ENCODE measurements at places on chromosomes 12 and 14.

GRCh38 chr12:18045446-18045992 lies 44.5 kb downstream of the RERGL start:
- no peak for DNase-seq

DNA sequence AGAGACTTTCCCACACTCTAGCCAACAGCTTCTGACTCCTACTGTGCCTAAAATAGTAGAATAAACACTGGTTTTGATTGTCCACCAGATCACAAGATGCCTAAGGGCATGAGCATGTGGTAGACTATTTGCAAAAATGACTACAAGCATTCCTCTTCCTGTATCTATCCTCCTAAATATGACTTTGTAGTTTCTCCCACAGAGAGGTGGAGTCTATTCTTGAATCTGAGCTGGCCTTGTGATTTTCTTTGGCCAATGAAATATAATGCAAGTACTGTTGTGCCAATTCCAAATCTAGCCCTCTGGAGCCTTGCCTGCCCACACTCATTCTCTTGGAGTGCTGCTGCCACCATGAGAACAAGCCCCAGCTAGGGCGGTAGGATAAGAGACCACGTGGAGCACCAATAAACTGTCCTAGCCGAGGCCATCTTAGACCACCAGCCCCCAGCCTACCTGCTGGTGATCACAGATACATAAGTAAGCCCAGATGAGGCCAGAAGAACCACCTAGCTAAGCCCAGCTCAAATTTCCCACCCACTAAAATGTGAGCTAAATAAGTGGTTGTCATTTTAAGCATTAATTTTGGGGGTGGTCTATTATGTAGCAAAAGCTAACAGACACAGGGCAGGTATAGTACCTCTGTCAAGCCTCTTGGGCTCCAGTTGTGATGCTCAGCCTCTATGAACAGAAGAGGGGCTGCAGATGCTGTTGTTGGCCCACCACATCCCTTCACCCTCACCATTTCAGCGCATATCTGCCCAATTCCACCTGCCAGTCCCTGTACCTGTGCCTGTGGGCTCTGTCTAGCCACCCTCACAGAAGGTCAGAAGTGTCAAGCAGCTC lies 17.9 kb downstream of the ZFP36L1 start:
- no peak for DNase-seq

DNA sequence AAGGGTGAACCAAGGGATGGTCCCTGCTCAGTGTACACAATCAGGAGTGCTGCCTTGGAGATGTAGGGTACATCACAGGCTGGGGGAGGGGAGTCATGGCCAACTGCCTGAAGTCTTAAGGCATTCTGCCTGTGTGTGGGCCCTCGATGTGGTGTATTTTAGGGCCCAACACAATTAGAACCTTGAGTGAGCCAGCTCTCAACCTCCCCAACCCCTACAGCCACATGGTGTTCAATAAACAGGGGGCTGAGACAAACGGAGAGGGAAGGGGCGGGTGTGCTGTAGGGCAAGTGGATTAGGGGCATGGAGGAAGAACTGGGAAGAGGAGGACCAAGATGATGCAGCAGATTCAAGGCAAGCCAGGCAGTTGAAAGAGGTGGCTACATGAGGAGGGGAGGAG lies 8.6 kb upstream of the CHD4 start:
- DNase-seq: no peak

- no peak for DNase-seq
These were observed 7.3 kb downstream of the YEATS4 start for GRCh38 chr12:69366796-69367195.

GRCh38 chr14:53638966-53639365 lies 317.7 kb downstream of the BMP4 start:
- no peak for DNase-seq

DNA sequence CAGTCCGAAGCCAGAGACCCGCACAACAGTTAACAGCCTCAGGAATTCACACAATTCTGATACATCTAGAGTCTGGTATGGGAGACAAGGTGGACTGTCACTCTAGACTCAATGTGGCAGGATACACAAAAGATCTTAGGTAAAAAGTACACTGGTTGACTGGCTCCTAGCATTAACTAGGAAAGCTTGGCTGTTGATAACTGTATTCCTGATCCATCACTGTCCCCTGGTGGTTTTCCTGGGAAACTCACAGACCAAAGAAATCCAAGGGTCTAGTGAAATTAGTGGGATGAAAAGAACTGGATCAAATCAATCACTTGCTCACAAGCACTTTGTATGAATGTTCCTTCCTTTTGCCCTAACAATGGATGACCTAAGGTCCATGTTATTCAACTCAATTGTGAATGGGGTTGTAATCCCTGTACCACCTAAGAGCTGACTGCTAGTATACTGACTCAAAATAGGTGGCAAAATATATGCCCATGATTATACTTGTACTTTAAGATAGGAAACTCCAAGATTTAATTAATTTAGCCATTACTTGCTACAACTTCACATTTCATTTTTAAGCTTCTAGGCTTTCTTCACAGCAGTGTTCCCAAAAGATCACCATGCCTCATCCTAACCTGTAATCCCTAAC lies 14.0 kb downstream of the NPC2 start:
- no peak for DNase-seq

DNA sequence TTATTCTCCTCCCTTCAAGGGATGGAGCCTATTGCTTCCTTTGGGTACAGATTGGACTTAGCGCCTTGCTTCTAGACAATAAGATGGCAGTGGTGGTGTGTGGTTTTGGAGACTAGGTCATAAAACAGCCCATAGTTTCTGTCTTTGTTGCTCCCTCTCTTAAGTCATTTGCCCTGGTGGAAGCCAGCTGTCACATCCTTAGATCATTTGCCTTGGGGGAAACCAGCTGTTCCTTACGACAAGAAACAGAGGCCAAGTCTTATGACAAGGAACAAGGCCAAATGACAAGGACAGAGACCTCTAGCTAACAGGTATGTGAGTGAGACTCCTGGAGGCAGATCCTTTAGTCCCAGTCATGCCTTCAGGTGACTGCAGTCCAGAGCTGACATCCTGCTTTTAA lies 9.2 kb upstream of the PALS1 start:
- no peak for DNase-seq

- DNase-seq: no peak
These were observed 143.5 kb upstream of the EGLN3 start for GRCh38 chr14:34094384-34094783.

- DNase-seq: no peak
These were observed 985.4 kb downstream of the TMEM121 start for GRCh38 chr14:106511800-106512198.

DNA sequence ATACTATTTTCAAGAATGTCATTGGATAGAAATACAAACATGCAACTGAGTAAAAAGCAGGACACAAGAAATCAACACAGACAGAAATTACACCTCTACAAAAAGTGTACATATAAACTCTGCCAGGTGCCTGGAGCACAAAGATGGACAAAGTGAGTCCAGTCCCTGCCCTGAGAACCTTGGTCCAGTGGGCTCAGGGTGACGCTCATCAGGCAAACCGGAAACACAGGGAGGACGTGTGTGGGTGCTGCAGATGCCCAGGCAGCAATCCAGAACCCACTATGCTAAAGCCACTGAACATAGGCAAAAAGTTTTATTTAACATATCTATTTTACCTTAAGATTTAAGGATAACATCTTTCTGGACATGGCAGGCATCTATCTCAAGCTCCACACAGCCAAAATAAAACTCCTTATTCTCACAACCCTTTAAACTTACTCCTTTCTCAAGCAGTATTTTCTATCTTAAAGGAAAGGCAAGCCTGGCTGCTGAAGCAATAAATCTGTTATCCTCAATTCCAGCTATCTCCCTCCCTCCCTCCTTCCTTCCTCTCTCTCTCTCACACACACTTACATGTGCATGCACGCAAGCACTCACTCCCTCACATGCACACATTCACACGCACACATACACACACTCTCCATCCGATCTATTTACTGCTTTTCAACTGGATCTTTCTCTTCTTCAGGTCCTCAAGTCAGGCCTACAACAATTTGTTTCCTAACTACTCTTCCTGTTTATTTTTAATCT lies 10.2 kb downstream of the PPP1R13B start:
- DNase-seq: no peak

- DNase-seq: no peak
These were observed 416.1 kb downstream of the ATP23 start for GRCh38 chr12:58357511-58357910.

GRCh38 chr12:14367040-14367661 lies 1.7 kb downstream of the ATF7IP start:
- DNase-seq: peak; percentile 23

DNA sequence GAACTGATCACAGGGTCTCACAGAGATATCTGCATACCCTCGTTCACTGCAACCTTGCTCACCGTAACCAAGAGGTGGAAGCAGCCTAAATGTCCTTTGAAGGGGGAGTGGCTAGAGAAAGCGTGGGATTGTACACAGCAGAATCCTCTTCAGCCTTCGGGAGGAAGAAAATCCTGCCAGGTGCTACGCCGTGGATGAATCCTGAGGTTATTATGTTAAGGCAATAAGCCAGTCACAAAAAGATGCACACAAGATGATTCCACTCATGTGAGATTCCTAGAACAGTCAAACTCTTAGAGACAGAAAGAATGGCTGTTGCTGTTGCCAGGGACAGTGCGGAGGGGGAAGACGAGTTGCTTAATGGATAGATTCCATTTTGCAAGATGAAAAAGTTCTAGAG lies 39.6 kb upstream of the SFSWAP start:
- DNase-seq: no peak

GRCh38 chr12:94649349-94650142 lies 811 bp downstream of the TMCC3 start:
- peak; percentile 13 for DNase-seq

- DNase-seq: no peak
These were observed 5.4 kb upstream of the NGB start for GRCh38 chr14:77276295-77276935.

- DNase-seq: peak; percentile 81
These were observed 21.8 kb upstream of the KRT78 start for GRCh38 chr12:52870361-52871290.

GRCh38 chr12:32116897-32117296 lies 10.2 kb downstream of the BICD1 start:
- no peak for DNase-seq

DNA sequence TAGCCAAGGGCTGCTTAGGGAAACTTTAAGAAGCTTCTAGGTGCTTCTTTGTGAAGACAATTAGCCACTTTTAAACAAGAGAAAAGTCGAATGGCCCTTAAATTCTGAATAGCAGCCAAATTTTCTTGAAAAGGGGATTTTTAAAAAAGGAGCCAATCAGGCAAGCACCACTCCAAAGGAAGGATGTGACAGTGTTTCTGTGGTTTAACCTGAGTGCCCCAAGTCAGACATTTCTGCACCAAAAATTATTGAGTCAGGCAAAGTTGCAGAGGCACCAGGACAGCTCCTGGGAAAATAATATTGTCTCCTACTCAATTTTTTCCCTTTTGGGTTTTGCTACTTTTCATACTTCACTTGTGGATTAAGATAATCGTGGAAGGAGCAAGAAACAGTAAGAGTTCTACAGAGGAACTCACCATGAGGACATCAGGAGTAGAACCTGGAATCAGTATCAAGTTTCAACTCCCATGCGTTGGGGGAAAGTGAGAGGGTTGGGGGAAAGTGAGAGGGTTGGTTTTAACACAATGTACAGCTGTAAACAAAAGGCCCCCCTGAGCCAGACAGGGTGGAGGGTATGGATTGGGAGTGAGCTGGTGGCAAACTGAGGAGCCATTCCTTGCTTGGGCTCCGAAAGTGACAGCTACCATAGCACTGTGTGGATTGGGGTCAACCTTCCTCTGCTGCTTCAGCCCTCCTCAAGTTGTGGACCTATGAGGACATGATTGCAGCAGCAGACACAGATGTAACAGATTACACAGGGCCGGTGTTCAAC lies 90.8 kb downstream of the SLC38A1 start:
- no peak for DNase-seq

GRCh38 chr14:61730756-61731373 lies 31.4 kb upstream of the SNAPC1 start:
- peak; percentile 31 for DNase-seq

- no peak for DNase-seq
These were observed 243.0 kb upstream of the TMTC1 start for GRCh38 chr12:30026621-30027234.

GRCh38 chr12:113186033-113186365 lies 478 bp downstream of the RITA1 start:
- no peak for DNase-seq

DNA sequence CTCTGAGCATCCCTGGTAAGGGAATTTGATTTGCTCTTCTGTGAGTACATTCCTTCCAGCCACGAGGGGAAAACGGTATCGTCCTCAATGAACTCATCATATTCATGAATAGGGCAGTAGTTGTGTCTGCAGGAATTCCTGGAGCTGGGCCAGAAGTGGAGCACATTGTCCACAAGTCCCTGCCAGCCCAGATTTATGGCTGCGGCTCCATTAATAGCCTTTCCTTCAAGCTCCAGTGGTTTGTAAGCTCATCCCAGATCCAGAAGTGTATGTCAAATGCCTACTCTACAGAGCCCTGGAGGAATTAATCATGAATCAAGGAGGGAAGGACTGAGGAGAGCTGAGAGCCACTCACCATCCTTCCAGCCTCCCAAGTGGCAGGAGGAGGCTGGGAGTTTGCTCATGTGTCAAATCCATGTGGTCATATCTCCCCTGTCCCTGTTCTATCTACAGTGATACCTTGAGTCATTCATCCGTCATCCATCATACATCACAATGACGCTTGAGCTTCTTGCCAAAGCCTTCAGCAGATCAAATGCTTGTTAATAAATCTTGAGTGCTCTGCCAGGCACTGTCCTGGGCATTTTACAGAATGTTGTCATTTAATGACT lies 65.5 kb downstream of the SVOP start:
- DNase-seq: no peak

- no peak for DNase-seq
These were observed 93.9 kb upstream of the NCOR2 start for GRCh38 chr12:124661341-124661740.

GRCh38 chr12:18382236-18382885 lies 121.0 kb downstream of the PIK3C2G start:
- no peak for DNase-seq

DNA sequence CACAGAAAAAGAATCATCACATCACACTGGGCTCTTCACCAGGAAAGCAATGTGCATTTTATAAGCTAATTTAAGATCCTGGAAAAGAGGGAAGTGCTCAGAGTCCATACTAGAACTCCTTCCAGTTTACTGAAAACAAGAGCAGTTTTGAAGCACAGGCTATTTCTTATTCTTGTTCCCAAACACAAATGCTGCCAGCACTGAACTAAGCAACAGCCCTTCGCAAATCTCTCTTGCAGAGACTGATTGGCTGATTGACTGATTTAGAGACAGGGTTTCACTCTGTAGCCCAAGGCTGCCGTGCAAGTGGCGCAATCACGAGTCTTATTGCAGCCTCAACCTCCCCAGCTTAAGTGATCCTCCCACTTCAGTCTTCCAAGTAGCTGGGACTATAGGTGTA lies 44.8 kb downstream of the BCL2L14 start:
- DNase-seq: no peak

- DNase-seq: no peak
These were observed 72.7 kb downstream of the MYRFL start for GRCh38 chr12:69897744-69898143.

All from activated CD4-positive, alpha-beta T cell treated with anti-CD3 and anti-CD28 coated beads, Interleukin-2, amount 10 ng/mL, durations not matched to agents 7 days and 5 days (primary cell).